ENCODE measurements at places on chromosomes 12 and 14.
A peak's percentile ranks its signal among the peaks of the same experiment; 100 is the strongest.

GRCh38 chr12:129606239-129606638, 297.6 kb downstream of the TMEM132D start:
- DNase-seq, result no peak

DNA sequence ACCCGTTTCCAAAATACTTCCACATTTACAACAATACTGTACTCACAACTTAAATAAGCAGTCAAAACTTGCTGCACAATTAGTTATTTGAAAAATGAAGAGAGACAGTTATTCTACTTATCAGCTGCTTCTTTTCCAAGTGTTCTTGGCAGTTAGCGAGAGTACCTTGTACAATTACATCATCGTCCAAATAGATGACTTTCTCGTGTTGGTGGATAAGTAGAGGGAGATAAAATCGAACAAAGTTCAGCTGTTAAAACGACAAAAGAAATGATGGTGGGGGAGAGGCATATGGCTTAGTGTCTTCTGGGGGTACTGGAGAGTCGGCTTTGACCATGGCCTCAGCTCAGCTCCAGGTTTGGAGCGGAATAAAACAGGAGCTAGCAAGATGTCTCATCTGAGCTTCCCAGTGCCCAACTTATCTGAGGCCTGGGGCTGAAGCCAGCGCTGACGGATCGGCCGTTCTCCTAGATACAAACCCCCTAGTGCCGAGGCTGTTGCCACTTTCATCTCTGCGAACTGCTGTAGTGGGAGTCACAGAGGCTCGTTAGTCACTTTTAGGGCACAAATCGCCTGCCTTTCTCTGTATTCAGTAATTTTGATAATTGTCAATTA, 31.7 kb downstream of the TDG start:
- no peak for DNase-seq

DNA sequence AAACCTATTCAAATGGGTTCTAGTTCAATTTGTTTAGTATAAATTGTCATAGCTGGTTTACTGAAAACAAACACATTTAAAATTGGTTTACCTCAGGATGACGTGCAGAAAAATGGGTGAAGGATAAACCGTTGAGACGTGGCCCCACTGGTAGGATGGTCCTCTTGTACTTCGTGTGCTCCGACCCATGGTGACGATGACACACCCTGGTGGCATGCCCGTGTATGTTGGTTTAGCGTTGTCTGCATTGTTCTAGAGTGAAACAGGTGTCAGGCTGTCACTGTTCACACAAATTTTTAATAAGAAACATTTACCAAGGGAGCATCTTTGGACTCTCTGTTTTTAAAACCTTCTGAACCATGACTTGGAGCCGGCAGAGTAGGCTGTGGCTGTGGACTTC, 8.3 kb downstream of the CALM1 start:
- no peak for DNase-seq

GRCh38 chr12:125873016-125873415, 807.8 kb downstream of the AACS start:
- no peak for DNase-seq

- no peak for DNase-seq
These were observed 253.7 kb downstream of the EFCAB11 start for GRCh38 chr14:89700801-89701200.

DNA sequence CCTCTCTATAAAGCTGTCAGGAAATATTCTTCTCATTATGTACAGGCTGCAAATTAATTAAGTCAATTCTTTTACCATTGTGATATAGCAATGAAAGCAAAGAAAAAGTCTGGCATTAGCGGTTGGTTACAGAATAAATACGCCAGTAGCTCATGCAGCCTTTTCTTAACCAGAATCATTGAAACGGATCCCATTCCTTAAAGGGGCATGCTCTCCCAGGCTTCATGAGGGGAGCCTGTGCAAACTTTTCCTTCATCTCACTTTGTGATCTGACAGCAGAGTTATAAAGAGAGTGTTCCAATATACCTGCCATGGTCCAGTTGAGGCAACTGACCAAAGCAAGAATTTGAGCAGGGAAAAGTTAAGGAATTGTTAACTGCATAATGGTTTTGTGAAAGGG, 337.7 kb downstream of the EMP1 start:
- no peak for DNase-seq

DNA sequence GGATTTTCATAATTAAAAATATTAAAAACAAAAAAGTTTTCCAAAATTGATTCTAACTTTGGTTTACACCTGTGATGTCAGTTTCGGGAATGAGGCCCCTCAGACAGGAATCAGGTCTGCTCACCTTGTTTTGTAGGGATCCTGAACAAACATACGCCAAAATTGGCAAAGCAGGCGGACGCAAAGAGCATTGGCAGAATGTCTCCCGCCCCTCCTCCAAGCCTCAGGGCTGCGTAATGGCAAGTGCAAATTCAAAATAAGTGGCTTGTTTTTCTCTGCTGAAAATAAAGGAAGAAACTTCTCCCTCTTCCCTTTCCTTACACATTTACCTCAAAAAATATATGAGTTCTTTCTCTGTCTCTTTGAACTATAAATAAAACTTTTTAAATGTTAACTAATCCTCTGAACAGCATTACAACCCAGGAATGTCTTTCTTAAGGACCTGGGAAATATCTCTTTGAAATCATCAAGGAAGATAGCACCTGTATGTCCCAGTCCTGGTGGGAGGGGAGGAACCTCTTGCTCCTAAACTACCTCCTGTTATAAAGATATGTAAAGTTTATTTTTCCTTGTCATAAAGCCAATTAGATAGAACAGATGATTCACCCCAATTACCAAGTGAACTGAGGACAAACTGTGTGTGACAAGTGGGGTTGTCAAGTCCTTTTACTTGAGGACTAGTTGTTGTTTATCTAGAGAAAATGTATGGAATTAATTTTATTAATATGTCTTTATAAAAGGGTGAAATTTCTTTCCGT, 16.5 kb downstream of the OR6J1 start:
- DNase-seq, result no peak

DNA sequence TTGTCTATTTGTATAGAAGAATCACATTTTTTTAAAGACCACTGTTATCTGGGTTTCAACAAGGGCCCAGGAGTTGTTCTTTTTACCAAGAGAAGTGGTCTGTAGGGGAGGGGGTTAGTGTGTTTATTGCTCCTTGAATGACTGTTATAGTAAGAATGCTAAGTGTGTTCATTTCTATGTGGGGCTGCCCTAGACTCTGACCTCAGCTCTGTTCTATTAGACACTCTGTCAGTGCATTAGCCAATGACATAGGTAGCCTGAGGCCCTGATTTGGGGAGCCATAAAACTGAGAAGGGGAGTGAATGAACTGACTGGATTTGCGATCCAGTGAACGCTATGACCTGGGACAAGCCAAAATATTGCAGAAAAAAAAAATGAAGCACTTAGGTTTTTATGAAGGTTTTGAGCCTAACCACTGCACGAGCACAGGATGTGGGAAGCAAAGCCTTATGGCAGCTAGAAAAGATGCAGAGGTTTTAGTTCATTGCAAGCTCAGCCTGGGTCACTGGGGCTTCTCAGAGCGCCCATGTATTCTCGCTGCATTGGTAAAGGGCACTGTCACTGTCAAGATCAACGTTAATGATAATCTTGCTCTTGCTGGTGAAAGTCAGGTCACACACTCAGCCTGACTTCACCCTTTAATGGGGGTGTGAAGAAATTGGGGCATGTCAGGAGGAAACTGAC, 63.8 kb downstream of the PRKCH start:
- no peak for DNase-seq

GRCh38 chr12:112900298-112901145, 6.2 kb upstream of the OAS1 start:
- DNase-seq, result peak; percentile 72

GRCh38 chr12:102958073-102958829, 777 bp downstream of the ASCL1 start:
- peak; percentile 21 for DNase-seq

DNA sequence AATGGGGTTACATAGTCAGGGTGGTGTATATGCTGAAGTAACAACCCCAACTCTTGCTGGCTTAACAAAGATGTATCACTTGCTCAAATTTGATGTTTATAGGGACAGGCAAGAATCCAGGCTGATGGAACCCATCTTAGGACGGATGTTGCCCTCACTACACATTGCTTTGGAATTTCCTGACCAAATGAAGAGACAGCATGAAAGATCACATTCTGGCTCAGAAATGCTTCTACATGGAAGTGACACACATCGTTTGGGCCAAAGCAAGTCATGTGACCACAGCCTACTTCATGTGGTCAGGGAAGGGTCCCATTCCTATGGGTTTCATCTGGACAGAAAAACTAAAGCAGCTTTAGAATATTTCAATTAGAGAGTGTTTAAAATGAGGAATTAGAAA, 345.8 kb downstream of the TMEM132D start:
- no peak for DNase-seq

DNA sequence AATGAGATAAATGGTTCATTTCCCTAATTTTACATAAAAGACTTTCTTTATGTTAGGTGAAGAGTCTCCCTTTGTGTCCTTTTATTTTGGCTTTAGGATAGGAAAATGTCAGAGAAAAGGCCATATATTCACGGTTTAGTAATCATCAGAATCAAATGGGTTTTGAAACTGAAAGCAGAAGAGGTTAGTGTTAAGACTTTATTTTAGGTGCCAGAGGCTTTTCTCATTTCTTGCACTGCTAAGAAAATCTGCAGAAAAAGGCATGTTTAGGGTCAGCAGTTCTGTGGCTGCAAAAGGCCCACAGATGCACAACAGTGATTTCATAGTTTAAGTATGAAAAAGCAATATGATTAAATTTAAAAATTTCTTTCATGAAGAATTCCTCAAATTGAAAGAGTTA, 80.4 kb upstream of the SINHCAF start:
- no peak for DNase-seq

- no peak for DNase-seq
These were observed 90.8 kb downstream of the LIN7A start for GRCh38 chr12:80846952-80847351.

- DNase-seq, result no peak
These were observed 547 bp downstream of the ZNF140 start for GRCh38 chr12:133081159-133081780.

DNA sequence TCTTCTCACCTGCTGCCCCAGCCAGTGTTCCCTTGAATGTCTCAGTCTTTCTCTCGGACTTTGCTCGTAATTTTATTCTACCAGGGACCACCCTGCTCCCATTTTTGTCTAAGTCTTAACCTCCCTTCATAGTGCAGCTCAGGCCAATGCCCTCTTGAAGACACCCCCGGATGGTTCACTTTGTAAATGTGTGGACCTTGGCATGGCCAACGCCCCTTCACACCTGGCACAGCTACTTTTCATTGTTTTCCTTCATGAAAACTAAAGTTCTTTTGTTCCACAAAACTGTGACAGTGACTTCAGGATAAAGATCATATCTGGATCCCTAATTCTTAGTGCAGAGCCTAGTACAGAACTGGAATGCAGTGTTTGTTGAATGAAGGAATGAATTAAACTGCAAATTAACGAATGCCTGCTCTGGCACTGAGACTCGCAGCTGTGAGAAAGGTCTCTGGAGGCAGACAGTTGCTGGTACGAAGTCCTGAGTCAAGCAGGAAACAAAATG, 3.5 kb upstream of the RNASE4 start:
- no peak for DNase-seq

DNA sequence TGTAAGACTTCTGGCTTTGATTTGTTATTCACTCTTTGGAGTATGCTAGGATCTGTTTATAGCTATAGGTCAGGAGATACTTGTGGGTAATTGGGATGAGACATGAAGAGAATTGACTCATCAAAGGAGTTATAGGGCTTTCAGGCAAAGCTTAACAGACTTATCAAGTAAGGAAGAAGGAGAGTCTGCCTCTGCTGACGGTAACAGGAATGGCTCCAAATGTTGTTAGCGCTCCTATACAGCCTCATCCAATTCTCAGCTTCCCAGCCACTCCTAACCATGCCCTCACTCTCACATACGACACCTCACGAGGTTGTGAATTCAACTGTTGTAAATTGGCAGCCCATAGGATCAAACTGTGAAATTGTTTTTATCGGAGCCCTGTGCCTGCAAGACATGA, 140.5 kb downstream of the KCNA5 start:
- DNase-seq, result no peak

DNA sequence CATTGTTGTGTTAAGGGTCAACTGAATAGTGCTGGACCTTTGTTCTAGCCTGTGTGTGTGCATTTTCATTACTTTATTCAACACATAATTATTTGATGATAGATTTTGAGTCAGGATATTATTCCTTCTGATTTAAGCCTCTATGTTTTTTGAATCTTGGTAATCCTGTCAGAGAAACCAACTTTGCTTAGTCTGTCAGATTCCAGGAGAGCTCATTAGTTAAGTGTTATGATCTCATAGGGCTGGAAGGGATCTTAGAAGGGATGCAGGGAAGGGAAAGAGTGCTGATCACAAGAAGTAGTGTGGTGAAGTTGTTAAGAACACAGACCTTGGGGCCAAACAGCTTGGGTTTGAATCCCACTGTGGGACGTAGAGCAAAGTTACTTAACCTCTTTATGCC, 52.9 kb downstream of the SCN8A start:
- no peak for DNase-seq

DNA sequence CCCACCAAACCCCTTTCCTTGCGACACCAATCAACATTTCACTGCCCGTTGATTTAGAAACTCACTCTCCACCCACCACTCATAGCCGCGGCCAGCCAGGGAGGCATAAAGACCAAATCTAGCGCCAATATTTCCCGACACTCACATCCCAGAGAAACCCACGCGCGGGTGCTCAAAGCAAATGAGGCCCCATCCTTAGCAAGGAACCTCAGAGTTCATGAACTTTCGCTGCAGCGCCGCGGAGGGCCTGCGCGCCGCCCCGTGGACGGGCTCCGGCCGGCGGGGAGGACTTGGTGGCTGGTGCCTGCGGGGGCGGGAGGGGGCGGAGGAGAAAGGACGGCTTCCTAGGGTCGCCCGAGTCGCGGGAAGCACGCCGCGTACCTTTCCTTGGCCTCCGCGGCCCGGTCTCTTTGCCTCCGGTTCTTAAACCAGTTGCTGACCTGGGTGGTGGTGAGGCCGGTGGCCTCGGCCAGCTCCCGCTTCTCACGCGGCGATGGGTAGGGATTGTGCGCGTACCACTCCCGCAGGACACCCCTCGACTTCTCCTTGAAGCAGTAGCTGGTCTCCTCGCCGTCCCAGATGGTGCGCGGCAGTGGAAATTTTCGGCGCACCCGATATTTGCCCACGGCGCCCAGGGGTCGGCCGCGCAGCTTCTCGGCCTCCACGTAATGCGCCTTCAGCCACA, 886 bp downstream of the SIX1 start:
- DNase-seq, result no peak

DNA sequence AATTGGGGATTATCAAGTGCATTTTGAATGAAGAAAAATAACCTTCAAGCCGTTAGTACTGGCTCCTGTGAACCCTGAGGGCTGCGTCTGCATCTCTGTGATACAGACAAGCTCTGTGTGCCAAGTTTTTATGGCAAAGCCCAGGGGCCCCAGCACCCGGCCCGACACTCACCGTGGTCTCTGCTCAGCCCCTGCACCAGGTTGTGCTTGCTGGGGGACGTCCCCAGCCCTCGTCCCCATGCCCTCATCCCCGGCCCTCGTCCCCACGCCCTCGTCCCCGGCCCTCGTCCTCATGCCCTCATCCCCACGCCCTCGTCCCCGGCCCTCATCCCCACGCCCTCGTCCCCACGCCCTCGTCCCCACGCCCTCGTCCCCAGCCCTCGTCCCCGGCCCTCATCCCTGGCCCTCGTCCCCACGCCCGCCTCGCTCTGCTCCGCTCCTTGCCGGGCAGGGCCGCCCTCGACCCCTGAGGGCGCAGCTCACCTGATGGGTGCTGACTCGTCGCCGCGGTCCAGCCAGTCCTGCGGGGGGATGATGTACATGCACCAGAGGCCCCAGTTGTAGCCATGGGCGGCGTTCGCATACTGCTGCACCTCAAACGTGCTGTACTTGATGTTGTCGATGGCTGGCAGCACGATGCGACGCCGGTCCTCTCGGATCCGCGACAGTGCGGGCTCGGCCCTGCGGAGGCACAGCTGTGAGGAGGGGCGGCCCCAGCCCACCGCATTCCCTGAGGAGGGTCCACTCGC, 72.0 kb downstream of the GALNT9 start:
- DNase-seq, result no peak

Measured in DMS 273 treated with DMSO at 0.1 percent for 48 hours (cell line).